ENCODE measurements at places on chromosomes 1 and 21.

- no peak for DNase-seq
Observed at GRCh38 chr1:15355968-15356625, 53.6 kb upstream of the EFHD2 start.

- DNase-seq: peak; percentile 25
Observed at GRCh38 chr1:231778009-231778719, 151.6 kb downstream of the DISC1 start.

GRCh38 chr1:24910751-24911650, 19.1 kb downstream of the RUNX3 start:
- DNase-seq: no peak

- DNase-seq: no peak
Observed at GRCh38 chr1:184276416-184276815, 110.4 kb upstream of the C1orf21 start.

GRCh38 chr1:226481133-226481532, 67.4 kb upstream of the STUM start:
- DNase-seq: no peak

DNA sequence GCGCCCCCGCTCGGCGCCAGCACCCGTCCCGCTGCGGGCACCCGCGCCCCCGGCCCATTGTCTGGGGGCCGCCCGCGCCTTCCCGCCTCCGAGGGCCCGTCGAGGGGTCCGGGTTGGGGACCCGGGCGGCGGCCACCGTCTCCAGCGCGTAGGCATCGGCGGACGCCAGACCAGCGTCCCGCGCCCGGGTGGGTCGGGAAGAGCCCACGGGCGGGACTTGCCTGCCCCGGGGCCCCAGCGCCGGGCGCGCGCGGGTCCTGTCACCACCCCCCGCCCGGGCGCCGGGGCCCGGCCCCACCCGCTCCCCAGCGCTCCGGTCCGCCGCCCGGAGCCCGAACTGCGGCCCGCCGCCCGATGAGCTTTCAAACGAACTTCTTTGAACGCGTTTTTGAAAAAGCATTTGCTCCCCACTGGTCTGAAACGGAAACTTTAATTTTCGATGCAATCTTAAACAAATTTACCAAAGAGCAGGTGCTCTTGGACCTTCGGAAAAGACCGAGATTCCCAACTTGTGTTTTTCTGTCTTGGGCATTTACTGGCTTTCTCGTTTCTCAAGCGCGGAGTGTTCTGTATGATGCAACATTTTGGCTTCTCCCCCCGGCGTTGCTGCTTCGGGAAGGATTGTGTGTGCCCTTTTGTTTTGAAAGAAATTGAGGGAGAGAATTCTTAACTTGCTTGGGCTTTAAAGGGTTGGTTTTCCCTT, 615 bp downstream of the CLIC4 start:
- peak; percentile 80 for DNase-seq

GRCh38 chr1:1098681-1099421, 17.0 kb downstream of the C1orf159 start:
- no peak for DNase-seq

Measured in mammary epithelial cell (primary cell).